ENCODE measurements at places on chromosomes 1 and 21.

DNA sequence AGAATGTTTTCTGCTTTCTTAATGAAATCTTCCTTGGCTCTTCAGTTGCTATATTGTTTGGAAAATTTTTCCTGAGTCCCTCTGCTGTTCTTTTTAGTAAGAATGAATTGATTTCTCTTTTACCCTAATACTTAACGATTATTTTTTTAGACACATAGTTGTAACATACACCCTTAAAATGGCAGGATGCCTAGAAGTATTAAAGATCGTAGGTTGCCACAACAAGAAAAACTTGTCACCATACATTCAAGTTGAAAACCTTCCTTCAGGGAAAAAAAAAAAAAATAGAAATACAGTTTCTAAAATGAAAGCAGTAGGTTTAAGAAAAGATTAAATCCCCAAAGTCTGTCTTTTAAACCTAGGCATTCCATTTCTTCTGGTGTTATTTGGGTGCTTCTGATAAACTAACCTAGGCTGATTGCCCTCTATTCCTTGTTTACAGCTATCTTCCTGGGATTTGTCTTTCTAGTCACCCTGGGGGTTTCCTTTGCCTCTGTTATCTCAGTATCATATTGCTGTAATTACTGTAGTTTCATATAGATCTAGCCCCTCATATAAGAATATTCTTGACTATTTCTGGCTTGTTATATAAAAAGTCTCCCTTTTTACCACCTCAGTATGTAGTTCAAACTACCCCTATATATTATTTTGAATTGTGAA is 16.8 kb downstream of the SUCO start:
- no peak for DNase-seq

- DNase-seq, result no peak
Observed at GRCh38 chr1:62406576-62406975, 30.3 kb upstream of the USP1 start.

- DNase-seq, result no peak
Observed at GRCh38 chr1:13951793-13952751, 252.1 kb downstream of the PRDM2 start.

DNA sequence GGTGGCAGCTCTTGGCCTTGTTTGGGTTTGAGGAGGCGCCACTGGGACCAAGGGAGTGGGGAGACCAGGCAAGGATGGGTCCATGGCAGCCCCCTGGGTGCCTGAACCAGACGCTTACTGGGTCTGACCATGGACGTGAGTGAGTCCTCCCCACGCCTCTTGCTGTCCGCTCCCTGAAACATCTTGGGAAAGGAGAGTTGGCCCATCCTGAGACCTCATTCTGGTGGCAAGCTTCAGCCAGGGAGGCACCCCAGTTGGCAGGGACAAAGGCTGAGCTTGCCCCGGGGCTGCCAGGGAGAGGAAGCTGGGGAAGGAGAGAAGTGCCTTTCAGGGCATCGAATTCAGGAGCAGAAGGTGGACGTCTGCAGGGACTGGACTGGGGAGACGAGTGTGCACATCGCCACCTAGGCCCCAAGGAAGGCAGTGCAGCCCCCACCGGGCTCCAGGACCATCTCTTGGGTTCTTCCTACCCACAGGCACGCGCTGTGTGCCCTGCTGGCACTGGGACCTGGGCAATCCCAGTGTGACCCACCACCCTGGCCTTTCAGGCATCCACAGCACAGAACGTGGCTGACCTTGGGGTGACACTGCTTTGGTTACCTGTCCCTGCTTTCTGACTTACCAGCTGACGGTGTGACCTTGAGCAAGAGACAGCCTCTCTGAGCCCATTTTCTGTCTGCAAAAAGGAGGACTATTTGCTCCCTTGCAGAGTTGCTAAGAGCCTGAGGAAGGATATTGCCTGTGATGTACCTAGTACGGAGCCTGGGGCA is 132.9 kb upstream of the WNT4 start:
- peak; percentile 29 for DNase-seq

- peak; percentile 39 for DNase-seq
Observed at GRCh38 chr1:220271706-220272046, 577 bp downstream of the RAB3GAP2 start.

DNA sequence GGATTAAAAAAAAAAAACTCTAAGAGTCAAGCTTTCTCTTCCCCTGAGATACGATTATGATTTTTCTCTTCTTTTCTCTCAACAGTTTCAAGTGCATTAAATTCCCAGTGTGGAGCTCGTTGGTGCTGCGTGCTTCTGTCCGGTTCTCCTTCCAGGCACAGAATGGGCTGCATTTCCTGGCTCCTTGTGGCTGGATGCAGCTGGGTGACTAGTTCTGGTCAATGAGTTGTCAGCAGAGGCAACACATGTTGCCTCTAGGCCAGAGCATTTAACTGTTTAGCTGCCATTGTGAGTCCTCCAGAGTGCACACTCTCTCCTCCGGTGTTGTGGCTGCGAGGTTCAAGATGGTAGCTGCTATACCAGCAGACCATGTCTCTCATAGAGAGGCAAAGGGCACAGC is 312.9 kb downstream of the RRAGC start:
- no peak for DNase-seq

DNA sequence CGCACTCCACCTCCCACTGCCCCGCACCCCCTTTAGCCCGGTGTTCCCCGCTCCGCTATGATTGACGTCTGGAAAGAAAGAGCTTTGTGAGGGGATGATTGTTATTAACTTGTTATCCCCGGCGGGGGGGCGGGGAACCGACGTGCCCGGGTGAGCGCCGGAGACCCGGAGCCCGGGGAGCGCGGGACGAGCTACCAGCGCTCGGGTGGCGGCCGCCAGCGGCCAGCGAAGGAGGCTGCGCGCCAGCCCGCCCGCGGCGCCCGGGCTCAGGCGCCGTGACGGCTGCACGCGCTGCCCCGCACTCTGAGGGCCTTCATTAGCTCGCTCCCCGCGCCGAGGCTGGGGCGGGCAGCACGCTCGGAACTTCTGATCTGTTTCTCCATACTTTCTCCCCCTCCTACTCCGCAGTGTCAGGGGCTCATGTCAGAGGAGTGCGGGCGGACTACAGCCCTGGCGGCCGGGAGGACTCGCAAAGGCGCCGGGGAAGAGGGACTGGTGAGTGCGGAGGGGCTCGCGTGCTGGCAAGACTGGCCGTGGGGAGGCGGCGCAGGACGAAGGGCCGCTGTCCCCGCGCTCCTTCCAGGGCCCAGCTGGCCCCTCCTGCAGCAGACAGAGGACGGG is 2.1 kb downstream of the LHX8 start:
- no peak for DNase-seq

DNA sequence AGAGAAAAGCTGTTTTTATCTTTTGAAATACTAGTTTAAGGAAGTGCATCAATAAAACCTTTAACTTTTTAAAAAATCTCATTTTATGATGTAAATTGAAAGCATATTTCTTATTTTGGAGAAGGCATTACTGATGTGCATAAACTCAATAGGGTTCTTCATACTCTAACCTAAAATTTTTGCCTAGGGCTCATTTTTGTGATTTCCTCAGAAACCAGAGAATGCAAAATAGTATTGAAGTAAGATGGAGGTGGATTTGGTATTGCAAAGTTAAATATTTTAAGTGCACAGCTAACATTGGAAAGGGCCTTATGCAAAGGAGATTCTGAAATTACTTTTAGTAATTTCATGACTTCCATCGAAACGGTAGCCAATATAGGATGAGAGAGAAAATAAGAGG is 101.9 kb downstream of the PTGER3 start:
- no peak for DNase-seq

GRCh38 chr1:169523904-169524303 is 38.2 kb upstream of the SLC19A2 start:
- DNase-seq, result no peak

- DNase-seq, result no peak
Observed at GRCh38 chr1:218499011-218499691, 154.0 kb downstream of the TGFB2 start.

GRCh38 chr1:157739229-157739901 is 37.6 kb downstream of the FCRL2 start:
- DNase-seq, result no peak

GRCh38 chr21:36584980-36585940 is 105.3 kb upstream of the CLDN14 start:
- no peak for DNase-seq

GRCh38 chr1:192978195-192978710 is 80.9 kb downstream of the UCHL5 start:
- DNase-seq, result no peak

DNA sequence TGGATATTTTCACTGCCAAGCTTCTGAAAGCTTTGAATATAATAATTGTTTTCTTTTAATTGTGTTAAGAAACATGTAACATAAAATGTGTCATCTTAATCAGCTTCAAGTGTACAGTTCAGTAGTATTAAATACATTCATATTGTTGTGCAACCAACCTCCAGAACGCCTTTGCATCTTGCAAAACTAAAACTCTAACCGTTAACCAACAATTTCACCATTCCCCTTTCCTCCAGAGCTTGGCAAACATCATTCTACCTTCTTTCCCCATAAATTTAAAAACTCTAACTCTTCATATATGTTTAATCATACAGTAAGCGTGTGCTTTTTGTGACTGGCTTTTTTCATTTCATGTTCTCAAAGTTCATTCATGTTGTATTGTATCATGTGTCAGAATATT is 2.1 kb downstream of the MNDA start:
- DNase-seq, result no peak
